T-cell (primary cell): ENCODE measurements at places on chromosomes 2 and 18.

GRCh38 chr2:20072436-20073158 is 21.2 kb upstream of the LAPTM4A start:
- DNase-seq: no peak

DNA sequence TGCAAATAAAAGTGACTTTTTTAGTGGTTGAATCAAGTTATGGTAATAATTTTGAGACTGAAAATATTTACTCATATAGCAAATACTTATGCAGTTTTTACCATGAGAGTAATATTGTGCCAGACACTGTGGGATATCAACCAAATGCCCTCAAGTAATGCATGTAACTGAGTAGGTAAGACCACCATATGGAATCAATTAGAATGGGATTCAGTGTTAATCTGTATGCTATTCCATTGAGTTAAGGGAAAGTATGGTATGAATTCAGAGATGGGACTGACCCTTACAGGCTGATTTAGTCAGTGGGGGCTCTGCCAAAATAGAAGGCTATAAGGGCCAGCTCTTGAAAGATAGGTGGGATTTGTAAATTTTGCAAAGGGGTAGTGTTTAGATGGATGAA is 131.6 kb downstream of the CCDC85A start:
- DNase-seq: no peak

DNA sequence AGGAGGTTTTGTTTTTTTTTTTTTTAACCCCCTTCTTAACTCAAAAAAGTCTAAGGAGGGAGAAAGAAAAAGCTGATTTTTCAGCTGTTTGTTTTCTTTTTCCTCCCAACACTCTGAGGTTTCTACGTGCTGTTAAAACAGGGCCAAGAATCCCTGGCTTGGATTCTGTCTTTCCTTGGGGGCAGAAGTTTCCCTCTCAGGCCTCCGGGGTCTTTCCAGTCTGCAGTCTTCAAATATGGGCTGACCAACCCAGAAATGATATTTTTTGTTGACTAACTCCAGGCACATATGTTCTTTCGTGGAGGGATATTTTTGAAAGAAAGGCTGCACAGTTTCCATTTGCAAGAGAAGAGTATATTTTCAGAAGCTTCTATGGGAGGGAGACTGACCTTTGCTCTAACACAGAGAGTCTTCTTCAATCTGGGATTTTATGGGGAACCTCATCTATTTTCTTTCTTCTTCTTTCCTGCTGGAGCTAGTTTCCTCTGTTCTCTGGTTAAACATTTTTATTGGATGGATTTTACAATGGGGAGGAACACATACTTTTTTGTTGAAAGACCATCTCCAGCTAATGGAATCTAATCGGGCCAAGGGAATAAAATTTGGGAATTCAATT is 93.3 kb upstream of the SPRED2 start:
- DNase-seq: no peak

- no peak for DNase-seq
Measured at GRCh38 chr18:31247574-31248199, 70.3 kb upstream of the DSG1 start.

DNA sequence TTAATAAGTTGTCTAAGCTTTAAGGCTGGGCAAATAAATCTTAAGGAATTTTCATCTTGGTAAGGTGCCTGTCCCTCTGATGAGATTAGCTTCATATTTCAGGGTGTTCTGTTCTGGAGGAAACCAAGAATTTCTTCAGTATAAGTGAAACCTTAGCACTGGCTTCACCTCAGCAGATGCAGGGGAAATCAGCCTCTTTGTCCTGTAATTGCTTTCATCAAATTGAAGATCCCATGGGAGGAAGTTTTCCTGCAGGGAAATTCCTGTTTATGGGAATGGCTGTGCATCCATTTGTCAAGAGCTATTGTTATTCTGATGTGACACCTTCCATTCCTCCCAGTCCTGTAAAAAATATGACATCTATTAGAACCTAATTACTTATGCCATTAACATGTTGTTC is 174.5 kb downstream of the PTPRM start:
- DNase-seq: no peak

- DNase-seq: no peak
Measured at GRCh38 chr2:181955010-181955409, 30.6 kb upstream of the PPP1R1C start.

GRCh38 chr2:54419855-54420523 is 36.1 kb upstream of the SPTBN1 start:
- DNase-seq: no peak

GRCh38 chr18:38972571-38972970 is 1407.0 kb upstream of the CELF4 start:
- no peak for DNase-seq

GRCh38 chr18:10242936-10243680 is 211.3 kb upstream of the APCDD1 start:
- no peak for DNase-seq

GRCh38 chr2:187500585-187501359 is 52.7 kb upstream of the CALCRL start:
- DNase-seq: no peak

DNA sequence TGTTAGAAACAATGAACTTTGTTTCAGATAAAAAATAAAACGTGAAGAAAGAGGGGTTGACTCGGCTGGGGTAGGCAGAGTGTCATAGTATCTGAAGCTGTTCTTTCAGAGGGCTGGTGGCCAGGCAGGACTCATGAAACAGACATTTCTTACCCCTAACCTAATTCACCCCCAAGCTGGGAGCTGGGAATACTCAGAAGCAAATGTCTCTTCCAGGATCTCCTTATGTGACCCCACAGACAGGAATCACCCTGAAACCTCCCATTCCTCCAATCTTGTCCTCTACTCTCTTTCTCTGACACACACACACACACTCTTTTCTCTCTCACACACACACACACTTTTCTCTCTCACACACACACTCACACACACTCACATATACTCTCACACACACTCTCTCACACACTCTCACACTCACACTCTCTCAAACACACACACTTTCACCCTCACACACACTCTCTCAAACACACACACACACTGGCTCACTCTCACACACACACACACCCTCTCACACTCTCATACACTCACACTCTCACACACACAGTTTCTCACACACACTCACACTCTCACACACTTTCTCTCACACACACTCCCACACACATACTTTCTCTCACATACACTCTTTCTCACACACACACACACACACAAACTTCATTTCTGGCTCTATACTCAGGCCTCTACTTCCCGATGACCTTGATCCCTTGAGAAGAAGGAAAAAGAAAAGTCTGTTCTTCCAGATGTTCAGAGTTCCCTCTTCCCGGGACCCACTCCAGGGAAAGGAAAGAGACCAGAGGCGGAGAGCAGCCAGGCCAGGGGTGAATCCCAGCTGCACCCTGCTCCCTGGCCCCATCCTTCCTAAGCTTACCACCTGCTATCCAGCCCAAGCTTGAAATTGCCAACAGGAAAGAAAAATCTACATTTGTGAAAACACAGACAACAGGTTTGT is 167.7 kb downstream of the TXNL1 start:
- no peak for DNase-seq

DNA sequence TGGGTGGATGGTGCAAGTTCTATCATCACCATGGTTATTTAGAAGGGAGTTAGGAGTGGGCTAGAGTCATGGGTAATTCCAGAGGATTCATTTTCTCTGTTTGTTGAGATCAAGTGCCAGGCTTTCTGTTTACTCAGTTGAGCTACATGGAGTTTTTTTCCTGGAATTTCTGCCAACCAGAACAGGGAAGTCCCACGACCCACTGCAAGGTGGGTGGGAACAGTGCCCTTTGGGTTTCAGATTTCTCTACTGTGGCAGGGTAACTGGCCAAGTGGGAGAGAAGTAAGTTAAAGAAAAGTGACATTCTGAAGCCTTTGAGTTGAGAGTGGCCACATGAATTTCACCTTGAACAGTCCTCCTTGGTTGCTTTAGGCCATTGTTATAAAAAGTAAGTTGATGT is 138.9 kb downstream of the SLC39A10 start:
- DNase-seq: no peak

GRCh38 chr2:9617749-9618148 is 13.0 kb downstream of the YWHAQ start:
- no peak for DNase-seq

- peak; percentile 45 for DNase-seq
Measured at GRCh38 chr2:98412751-98413458, 31.8 kb upstream of the INPP4A start.

DNA sequence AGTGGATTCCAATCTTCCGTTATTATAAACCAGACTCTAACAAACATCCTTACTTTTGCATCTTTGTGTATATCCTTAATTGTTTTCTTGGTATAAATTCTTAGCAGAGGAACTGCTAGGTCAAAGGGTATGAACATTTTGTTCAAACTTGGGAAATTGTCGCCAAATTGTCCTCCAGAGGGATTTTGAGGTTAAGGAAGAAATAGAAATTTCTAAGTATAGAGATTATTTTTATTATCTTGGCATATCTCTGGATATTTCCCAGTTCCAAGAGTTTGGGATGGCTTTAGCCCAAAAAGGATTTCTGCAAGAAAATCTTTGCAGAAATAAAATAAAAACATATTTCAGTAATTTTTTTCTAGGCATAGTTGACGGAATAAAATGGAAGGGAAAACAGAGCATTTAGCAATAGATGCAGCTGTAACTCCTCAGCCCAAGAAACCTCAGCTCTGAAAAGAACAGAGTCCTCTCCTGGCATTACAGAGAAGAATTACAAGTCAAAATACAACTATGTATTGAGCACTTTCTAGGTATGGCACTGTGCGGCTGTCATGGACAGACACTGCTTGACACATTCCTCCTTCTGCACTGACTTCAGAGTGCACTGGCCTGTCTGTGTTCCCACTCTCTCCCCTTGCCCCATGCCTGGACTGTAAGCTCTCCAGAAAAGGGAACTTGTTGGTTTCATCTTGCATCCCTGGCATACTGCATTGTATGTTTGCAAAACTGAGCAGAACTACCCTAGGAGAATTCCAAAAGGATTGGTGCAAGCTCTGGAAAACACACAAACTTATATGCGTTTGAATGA is 117.3 kb upstream of the STON1 start:
- no peak for DNase-seq

- no peak for DNase-seq
Measured at GRCh38 chr2:239316562-239317465, 84.0 kb downstream of the HDAC4 start.

GRCh38 chr2:65919550-65920188 is 487.3 kb upstream of the SPRED2 start:
- DNase-seq: no peak

DNA sequence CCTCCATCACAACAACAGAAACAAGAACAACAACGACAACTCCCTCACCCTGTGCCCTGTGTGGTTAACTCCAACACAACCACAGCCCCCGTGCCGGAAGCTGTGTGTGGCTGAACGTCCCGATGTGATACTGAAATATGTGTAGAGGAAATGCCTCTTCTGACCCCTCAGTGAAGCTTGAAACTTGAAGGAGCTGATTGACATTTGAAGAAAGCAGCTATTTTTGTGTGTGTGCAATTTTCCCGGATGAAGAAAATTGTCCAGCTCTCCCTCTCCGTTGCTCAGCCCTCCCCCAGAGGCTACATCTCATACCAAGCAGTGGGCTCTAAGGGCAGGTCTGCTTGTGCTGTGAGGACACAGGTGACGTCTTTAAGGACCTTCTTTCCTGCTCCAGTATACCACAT is 173.8 kb downstream of the ICOS start:
- peak; percentile 35 for DNase-seq

DNA sequence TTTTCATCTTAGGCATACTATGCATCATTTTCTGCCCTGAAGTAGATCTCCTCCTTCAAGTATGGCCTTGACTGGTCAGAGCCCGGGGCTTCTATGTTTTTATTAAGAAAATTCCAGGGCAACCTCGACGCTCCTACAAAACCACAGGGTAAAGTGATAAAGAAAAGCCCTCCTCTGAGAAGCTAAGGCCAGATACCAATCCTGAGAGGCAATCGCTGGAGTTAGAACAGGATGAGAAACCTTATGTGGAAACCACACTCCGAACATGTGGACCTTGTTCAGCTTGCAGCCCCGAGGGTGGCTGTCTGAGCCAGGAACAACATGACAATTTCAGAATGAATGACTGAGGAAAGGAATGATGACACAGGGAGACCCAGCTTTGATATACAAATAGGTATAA is 35.6 kb downstream of the RMC1 start:
- DNase-seq: no peak

GRCh38 chr2:229270551-229271410 is at the start of gene PID1:
TSS of gene PID1 (minus strand) at chr2:229271287. CDS start at chr2:229271043, 244 bp downstream.
- no peak for DNase-seq

DNA sequence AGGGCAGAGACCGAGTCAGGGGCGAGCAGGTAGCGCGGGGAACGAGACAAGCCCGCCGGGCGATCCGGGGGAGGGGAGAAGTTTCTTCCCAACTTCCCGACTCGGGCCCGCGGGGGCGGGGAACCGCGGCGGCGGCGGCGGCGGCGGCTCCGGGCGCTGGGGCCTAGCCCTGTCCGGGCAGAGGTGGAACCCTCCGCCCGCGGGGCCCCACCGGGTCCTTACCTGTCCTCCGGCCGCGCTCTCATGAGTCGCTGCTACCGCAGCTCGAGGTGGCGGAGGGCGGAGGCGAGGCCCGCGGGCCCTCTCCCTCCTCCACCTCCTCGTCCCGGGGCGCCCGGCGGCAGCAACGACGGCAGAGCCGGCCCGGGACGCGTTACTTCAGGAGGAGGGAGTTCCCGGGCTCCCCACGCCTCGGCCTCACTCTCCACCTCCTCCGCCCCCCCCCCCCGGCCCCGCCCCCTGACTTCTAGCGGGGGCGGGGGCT is at the start of gene YES1:
Gene YES1, minus strand, starts transcription at position 351 of the 484 bp plus-strand sequence. CDS start 55,415 bp downstream, outside the sequence.
- DNase-seq: no peak

DNA sequence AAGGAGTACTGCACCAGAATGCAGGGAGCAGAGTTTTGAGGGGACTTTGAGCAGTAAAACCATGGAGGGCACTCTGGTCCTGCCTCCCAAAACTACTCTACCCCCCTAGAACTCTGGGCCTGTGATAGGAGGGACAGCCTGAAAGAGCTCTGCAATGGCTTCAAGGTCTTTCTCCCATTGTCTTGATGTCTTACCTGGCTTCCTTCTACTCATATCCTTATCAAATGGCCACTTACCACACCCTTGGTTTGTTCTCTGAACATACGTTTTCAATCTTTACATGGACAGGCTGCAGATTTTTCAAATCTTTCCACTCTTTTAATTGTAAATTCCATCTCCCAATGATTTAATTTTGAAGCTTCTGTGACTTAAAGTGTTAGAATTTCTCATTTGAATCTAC is 27.7 kb downstream of the RELCH start:
- DNase-seq: no peak

GRCh38 chr2:74239346-74239745 is 40.9 kb downstream of the MTHFD2 start:
- no peak for DNase-seq

GRCh38 chr2:239768031-239768790 is 256.9 kb downstream of the NDUFA10 start:
- DNase-seq: no peak

- DNase-seq: no peak
Measured at GRCh38 chr2:241841181-241842066, 17.3 kb downstream of the PDCD1 start.

- no peak for DNase-seq
Measured at GRCh38 chr2:193331676-193332075, 1136.9 kb upstream of the TMEFF2 start.
